Glomerular endothelial cell (primary cell): ENCODE measurements at places on chromosomes 2 and 18. TPM values are rescaled to one million over a fixed set of nuclear protein-coding genes. Genes with fewer than 3 reads are reported as not detected.

The SOX11 gene
- total RNA-seq, result 12.1 and 12.7 TPM in 2 replicates

The TLX2 gene
- total RNA-seq, result not detected in 2 replicates

The ZNF521 gene
- total RNA-seq, result 114 and 118 TPM in 2 replicates

The REG3A gene
- not detected in 2 replicates for total RNA-seq

The CIB4 gene
- total RNA-seq, result not detected in 2 replicates

The FAM228B gene
- 5.3 and 48.4 TPM in 2 replicates for total RNA-seq

DNA sequence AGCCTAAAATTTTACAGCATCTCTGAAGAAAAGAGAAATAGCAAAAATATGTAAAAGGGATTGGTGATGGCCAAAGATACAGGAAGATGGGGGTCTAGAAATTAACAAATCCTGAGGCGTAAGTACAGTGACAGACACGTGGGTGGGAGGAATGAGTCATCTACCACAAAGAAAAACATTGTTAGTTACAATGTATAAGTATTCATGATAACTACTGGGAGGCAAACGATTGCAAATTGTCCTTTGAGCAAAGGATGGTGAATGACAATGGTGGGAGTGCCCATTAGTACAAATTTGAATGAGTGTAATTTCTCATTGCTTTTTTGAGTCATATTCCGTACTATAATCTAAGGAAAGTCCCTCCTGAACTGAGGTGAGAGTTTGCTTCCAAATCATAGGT lies 809.0 kb upstream of the FAM98A start:
- no peak for DNase-seq

DNA sequence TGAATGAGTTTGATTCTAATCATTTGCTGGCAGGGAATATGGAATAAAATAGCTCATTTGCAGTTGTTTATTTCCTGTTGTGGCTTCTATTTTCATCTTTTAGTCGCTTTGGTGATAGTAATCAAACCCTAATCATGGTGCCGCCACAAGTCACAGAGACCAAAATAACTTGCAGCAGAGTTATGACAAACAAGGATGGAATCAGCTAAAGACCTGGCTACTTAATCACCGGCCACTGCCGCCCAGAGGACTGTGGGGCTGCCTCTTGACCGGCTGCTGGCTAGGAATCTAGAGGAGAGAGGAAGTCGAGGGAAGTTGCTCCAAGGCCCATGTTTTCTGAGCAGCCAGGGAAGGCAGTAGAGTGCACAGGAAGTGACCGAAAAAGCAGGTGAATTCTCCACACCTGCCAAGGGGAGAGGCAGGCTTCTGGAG lies 5.1 kb upstream of the SMAD7 start:
- DNase-seq, result no peak

- DNase-seq, result no peak
These were observed 230.8 kb downstream of the CELF4 start for GRCh38 chr18:37334631-37335408.

- no peak for DNase-seq
These were observed 75.8 kb upstream of the BCL11A start for GRCh38 chr2:60629305-60629662.

- no peak for DNase-seq
These were observed 96.9 kb downstream of the HDAC4 start for GRCh38 chr2:239303711-239304532.

DNA sequence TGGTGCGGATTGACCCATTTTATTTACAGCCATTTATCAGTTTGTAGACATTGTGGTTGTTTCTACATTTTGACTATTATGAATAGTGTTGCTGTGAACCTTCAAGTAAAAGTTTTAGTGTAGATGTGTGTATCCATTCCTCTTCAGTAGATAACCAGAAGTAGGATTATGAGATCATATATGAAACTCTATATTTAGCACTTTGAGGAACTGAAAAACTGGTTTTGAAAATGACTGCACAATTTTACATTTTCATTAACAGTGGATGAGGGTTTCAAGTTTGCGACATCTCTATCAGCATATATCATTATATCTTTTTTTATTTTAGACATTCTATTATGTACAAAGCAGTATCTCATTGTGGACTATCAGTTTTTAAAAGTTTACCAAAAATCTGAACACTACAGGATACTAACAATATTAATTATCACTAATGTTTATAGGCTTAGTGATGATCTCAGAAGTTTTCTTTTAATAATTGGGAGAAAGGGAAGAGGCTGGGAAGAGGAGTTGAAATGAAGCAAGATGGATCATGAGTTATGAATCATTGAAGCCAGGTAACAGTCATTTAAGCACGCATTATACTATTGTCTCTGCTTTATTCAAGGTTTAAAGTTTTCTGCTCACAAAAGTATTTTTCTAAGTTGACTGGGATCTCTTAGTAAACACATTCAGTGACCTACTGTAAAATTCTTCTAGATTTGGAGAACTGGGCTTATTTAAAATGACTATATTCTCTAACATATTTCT lies 329.0 kb upstream of the LRATD1 start:
- DNase-seq, result no peak

DNA sequence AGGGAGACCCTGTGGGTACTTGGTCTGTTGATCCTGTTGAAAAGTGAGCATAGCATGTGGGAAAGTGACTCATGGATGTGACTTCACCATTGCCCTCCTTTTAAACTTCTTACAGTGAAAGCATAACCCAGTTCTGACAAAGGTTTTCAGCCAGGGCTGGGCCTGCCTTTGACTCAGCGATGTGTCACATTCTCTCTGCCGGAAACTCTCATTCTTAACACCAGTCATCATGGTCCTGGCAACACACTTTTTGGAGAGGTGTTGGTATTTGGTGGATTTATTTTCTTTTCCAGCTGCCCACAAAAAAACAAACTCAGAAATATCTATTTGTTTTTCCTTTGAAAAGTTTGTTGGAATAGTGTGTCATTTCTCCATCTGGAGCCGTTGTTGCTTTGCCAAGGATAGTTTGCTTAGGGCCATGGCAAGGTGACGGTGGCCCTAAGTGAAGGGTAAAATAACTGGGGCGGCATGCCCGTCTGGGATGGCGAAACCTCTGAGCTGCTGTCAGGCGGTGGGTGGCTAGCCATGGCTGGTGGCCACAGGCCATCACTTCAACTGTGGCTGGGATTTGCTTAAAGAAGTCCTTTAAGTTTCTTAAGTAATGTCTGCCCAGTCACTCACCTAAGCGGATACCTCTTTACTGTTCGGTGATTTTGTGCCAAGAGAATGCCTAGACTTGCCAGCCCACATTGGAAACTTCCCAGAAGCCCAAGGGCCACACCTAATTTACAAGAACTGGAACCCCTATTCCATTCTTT lies 123.3 kb downstream of the LTBP1 start:
- DNase-seq, result peak; percentile 90

GRCh38 chr2:110114831-110115255 lies 779 bp downstream of the MALL start:
- no peak for DNase-seq

DNA sequence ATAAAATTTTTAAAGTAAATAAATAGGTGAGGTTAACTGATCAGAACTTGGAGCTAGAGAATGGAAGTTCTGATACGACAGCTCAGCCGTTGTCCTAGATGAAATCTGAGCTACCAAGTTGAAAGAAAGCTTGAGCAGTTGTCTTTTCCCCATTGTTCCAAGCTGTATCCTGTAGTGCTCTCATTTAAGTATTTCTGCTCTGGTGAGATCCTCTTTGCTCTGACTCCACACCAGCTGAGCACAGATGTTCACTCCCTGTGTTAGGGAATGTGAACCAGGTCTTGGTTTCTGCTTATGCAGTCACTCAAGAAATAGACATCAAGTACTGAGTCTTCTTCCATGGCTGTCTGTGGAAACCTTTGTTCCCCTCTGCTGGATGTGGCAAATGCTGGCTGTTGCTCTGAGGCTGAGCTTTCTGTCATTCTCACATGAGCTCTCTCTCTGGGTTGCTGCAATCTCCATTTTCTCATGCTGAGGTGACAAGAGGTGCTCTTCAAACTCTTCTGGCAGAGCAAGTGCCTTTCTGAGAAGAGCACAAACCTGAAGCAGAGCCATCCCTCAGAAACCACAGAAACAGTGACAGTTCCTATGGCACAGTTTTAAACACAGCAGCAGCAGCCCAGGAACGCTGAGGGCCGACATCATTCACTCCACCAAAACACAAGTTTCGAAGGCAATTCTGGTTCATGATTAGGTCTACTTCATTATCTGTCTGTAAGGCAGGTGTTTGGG lies 194.1 kb downstream of the SP3 start:
- DNase-seq, result no peak
